ENCODE measurements at places on chromosomes 13 and 19.
A peak's percentile ranks its signal among the peaks of the same experiment; 100 is the strongest.

GRCh38 chr13:94968040-94968756, 255.9 kb upstream of the SOX21 start:
- peak; percentile 34 for DNase-seq

- peak; percentile 60 for DNase-seq
These were observed 2.0 kb downstream of the ITPKC start for GRCh38 chr19:40718774-40719391.

DNA sequence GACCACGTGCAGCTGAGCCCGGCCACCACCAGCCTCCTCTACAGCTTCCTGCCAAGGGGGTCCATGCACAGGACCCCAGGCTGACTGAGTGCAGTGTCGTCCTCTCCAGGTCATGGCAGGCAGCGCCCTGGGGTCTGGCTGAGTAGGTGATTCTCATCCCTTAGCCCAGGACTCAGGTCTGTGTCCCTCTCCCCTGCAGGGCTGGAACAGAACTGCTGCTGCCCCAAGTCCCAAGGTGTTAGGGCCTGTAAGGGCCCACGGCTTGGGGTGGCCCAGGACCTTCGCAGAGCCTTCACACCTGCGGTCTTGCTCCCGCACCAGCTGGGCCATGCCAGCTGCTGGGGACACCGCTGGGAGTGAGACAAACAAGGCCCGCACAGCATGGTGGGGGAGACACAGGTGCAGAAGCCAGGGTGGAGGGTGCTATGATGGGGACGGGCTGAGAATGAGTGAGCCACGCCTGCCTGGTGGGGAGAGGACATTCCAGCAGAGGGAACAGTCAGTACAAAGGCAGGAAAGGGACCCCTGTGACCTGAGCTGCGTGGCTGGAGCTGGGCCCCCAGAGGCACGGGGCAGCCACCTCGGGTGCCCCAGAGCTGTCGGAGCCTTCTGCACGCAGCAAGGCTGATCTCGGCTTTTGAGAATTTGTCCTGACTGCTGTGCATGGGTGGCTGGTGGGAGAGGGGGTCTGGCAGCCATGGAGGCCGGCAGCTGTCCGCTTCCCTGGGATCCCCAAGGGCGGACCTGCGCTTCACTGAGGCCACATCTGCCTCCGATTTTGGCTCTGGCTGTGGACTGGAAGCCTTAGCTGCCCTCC, 11.9 kb downstream of the PLEKHF1 start:
- DNase-seq, result no peak

DNA sequence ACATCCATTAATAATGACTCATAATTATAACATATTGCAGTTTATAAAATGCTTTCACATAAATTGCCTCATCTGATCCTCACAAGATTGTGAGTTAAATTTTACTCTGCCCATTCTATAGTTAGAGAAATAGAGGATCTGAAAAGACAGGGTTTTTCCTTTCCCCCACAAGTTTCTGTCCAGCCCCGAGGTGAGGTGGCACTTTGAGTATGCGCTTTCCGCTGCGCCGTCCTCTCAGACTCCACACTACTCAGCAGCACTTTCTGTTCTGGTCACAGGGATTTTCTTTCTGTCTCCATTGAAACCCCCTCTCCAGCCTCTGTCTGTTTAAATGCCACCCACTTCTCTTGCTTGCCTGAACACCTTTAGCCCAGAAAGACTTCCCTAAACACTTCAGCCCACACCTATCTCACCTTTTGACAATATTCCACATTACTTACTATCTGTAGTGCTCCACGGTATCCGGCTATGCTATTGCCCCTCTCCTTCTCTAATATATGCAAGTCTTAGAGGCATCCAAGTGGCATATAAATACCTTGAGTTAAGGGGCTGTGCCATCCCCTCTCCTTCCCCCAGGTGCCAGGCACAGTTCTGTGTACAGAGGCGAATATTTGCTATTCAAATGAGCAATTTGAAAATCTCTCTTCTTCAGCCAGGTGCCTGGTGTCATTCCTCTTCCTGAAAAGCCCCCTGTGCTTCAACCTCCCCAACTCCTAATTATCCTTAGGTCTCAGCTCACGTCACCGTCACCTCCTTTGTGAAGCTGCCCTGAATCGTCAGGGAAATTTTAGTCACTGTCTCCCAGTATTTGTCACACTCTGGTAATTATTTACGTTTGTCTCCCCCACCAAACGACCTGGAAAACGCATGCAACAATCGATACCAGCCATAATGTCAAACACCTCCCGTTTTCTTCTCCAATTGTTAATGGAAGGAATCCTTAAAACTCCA, 268.7 kb downstream of the NHLRC3 start:
- peak; percentile 35 for DNase-seq

DNA sequence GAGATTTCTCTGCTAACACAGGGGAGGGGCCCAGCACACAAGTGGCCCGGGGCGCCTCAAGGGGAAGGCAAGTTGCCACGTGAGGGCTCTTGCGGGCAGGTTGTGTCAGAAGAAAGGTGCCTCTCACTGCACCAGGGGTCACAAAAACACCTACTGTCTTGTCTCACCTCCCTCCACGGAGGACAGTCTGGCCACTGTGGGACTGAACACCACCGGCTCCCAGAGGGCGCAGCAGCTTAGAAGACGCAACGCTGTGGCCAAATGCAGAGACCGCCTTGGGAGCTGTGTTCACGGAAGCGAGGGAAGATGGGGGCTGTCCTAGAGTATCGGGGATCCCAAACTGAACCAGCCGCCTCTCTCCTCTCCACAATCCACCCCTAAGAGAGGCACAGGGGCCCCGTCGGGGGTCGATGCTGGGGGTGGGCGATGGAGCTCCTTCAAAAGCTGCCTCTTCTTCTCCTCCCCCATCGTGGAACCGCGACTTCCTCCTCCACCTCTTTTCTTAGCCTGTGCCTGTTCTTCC, 177.5 kb downstream of the FOXO1 start:
- no peak for DNase-seq

DNA sequence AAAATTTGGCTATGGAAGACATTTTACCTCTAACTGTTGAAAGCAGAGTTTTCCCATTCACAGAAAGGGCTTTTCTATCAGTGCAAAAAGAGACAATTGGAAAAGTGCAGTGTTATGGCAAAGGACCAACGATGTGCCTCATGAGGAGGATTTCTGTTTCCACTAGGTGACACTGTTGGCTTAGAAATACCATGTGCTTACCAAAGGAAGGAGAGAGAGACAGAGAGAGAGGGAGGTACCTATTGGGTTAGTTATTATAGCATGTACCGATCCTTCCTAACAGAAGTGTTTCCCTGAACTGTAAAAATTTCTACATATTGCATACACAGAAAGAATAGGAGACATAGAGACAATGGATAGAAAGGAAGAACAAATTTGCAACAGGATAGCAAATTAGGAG, 23.9 kb upstream of the PSG4 start:
- DNase-seq, result no peak

DNA sequence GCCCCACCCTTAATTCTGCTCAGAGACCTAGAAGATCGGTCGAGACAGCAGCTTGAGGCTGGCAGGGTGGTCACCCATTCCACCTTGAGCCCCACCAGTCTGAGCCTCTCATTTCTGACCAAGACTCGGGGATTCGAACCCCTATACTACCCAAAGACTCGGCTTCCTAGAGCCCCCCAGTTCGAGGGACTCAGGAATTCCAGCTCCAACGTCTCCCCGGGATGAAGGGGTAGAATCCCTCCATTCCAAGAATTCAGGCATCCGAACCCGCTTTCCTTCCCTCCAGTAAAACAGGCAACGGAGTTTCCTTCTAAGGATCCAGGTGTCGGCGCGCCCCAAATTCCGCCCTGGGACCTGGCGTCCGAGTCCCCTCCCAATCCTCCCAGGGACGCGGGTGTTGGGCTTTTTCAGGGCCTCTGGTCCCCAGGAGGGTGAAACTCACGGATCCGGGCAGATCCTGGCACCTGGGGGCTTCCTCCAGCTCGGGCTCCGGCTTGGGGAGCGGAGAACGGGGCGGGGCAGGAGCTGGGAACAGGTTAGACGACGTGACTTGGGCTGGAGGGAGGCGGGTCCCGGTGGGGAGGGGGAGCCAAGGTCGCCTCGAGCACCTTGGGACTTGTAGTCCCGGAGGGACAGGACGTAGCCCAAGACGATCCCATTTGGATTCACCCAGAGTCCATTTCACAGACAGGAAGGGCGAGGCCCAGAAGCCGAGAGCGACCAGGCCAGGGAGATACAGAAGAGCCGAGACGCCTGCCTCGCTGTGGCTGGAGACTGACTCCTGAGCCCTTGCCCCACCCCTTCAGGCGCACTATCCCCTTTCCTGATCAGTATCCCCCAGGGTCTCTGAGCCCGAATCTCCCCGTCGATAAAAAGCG, at the start of gene PPP1R13L:
Gene PPP1R13L (minus strand): TSS at position 513 of the 878 bp plus-strand sequence. CDS start 6,751 bp downstream, outside the sequence.
- peak; percentile 89 for DNase-seq

- DNase-seq, result no peak
These were observed 106.8 kb downstream of the DHRS12 start for GRCh38 chr13:51697181-51697580.

DNA sequence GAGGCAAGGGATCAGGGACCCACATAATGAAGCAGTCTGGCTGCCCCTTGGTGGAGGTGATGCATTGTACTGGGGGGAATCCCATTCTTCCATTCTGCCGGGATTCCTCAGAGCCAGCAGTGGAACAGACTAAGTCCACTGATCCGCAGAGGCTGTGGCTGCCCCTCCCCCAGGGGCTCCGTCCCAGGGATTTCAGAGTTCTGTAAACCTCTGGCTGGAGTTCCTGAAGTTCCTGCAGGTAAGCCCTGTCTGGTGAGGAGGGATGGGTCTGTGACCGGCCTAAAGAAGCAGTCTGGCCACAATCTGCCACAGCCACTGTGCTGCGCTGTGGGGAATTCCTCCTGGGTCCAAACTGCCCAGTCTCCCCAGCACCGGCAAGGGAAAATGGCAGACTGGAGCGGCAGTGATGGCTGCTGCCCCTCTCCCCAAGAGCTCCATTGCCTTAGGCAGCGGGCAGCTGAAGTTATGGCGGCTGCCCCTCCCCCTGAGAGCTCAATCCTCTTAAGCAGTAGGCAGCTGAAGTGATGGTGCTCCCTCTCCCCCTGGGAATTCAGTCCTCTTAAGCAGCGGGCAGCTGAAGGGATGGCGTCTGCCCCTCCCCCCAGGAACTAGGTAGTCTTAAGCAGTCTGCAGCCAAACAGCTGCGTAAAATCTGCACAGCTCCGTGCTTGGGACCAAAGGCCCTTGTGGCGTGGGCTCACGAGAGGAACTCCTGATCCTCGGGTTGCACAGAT, 155.7 kb downstream of the PCDH17 start:
- DNase-seq, result no peak

DNA sequence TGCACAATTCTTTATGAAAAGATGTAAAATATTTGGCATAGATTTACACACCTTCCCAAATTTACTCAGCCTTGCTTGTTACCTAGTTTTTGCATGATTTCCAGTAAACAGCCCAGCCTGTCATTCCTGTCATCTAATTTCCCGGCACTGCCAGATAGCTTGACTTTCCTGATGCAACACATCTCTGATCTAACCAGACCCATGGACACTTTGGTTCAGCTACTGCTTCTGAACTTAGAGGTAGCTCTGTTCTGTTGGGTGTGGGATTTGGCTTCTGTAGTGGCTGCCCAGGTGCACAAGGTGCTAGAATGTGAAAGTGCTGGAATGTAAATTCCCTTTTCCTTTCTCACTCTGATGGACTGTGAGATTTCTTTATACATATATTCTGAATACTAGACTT, 1033.5 kb downstream of the SLITRK1 start:
- no peak for DNase-seq

DNA sequence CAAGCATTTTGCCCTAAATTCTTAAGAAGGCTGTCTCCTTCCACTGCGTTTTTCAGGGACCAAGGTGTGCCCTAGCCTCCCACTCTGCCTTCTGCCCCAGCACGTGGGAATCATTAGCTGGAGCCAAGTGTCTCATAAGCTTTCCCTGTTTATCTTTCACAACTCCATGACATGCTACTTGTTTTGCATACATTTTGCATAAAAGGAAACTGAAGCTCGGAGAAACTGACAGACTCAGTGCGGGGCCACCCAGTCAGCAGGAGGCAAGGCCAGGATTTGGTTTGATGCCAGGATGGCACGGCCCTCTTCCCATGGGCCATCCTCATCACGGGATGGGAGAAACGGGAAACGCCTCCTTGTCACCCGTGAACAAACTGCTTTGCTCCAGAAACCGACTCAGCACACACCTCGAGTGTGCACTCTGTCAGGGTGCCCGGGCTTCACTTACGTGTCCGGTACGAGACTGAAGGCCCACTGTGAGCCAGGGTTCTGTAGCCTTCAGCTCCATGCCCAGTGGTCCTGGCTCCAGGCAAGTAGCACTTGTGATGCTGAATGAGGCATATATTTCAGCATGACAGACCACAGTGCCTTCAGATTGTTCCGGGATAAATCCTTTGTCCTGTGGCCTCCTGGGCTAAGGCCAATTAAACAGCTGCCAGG, 9.6 kb downstream of the CEBPA start:
- DNase-seq, result no peak

DNA sequence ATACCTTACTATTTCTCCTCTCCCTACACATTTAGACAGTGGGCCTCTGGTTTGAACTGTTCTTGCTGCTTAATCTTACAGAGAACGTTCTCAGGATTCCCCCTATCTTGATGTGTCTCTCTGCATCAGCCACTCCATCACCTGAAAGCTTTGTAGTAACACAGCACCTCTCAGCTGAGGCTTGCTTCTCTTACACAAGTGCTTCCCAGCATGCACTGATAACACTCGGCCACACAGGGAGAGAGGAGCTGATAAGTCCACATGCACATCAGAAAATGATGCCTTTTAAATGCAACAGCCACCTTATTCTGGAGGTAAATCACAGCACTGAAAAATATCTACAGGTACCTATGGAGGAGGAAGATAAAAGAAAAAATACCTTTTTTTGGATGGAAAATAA, 192.2 kb upstream of the TSHZ3 start:
- DNase-seq, result no peak

GRCh38 chr13:98339684-98340425, 162.8 kb upstream of the RNF113B start:
- DNase-seq, result no peak

GRCh38 chr13:38024431-38024830, 154.9 kb upstream of the TRPC4 start:
- DNase-seq, result no peak

GRCh38 chr19:31147234-31147633, 202.0 kb downstream of the TSHZ3 start:
- no peak for DNase-seq

DNA sequence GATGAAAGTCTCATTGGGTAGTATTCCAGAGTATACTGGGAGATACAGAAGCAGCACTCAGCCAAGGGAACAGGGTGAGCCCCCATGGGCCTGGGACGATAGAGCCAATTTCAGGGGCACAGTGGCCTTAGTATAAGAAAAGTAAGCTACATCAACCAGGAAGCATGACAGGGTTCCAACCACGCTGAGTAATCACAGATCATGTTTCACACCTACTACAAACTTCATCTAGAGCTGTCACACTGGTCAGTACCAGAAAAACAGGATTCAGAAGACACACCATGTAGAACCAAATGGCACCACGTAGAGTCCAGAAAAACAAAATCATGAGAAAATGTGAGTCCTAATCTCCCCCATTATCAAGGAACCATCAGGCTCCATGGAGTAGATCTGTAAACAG, 1292.4 kb upstream of the MIR17HG start:
- DNase-seq, result no peak

DNA sequence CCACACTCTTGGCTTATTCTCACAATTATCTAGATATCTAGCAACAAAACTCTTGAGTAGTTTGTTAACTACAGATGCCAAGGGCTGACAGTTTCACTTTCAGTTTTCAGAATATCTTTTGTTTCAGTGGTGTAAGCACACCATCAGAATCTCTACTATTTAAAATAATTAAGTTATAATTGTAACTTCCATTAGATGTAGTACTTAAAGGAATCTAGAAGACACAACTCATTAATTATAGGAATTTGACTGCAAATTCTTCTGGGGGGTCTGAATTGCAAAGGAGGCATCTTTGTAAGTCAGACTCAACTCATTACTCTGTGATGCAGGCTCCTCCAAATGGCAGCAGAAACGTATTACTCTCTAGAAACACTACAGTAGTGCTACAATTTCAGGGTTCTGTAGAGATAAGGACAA, 44.9 kb upstream of the USPL1 start:
- peak; percentile 40 for DNase-seq
